Activated CD8-positive, alpha-beta memory T cell treated with anti-CD3 and anti-CD28 coated beads for 1 hour (primary cell): ENCODE measurements at places on chromosomes 7 and 10.

DNA sequence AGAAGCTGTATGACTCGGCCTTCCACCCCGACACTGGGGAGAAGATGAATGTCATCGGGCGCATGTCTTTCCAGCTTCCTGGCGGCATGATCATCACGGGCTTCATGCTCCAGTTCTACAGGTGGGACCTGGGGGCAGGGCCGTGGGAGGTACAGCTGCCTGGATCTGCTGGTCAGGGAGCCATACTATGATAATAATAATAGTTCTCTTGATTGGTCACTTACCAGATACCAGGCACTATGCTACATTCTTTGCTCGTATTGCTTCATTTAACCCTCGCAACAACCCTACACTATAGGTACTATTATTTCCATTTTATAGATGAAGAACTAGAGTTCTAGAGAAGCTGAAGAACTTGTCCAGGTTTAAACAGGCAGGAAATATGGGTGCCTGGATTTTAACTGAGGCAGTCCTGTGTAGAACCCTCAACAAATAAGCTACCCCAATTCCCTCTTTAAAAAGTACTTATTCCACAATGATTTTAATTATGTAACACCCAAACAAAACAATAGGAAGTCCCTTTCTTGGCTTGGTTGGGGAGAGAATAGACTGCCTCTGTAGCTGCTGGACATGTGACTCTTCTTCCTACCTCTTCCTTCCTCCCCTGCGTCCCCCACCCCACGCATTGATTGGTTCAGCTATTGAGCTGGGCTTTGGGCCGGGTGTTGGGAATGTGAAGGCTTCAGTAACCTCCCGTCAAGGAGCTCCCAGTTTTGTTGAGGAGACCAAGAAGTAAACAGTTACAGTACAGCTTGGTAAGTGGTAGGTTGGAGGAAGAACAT is 12.8 kb downstream of the SFXN2 start:
- no peak for DNase-seq

DNA sequence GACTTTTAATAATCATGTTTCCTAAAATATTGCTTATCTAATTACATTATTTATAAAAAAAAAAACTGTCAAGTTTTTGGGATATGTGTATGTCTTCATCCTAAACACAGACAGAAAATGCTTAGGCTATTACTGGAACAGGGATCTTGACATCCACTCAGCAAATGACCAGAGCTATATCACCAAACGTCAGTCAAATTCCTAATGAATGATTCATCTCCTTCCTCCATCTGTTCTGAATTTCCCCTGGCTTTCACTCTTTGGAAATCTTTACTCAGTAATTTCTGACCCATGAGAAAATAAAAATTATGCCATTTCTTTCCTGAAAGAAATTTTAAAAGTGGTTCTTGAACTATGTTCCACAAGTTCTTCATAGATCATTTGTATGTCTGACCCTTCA is 552.4 kb upstream of the KCND2 start:
- no peak for DNase-seq

GRCh38 chr7:43754596-43754995 is 3.9 kb upstream of the BLVRA start:
- no peak for DNase-seq

- no peak for DNase-seq
Measured at GRCh38 chr7:2108501-2109250, 124.1 kb downstream of the MAD1L1 start.
